ENCODE measurements at places on chromosomes 1 and 21.

DNA sequence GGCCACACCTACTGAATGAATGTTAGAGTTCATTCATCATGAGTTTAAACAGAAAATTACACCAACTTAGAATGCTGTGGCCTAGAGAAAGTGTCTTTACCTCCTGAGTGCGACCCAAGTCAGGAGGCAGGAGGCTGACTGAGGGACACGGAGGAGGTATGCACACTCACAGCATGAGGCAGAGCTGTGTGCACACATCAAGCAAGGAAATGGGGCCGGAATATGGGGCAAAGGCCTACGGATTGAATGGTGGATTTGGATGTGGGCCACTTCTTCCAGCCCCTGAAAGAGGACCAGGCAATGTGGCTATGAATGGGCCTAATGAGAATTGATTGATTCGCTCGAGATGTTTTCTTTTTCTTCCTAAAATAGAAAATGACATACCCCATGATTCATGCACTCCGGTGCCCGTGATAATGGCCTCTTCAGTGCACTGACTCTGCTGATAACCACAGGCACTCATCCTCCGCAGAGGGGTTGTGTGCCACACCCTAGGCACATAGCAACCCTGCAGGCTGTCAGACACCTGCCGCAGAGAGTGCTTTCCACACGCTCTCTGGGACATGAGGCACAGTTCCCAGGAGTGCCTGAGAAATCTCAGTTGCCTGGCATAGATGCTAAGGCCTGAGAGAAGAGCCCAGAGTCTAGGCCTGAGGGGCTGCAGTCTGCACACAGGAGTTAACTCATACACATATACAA, 155.5 kb downstream of the GLUL start:
- DNase-seq: no peak

- DNase-seq: no peak
Measured at GRCh38 chr1:44250068-44250781, 37.0 kb downstream of the DMAP1 start.

GRCh38 chr1:166029196-166029945, 137.4 kb downstream of the FAM78B start:
- DNase-seq: no peak

GRCh38 chr1:228169345-228169744, 3.7 kb downstream of the IBA57 start:
- DNase-seq: no peak

GRCh38 chr1:245765230-245766000, 610.6 kb downstream of the KIF26B start:
- no peak for DNase-seq

- peak; percentile 19 for DNase-seq
Measured at GRCh38 chr1:151534662-151535278, 5.3 kb upstream of the TUFT1 start.

GRCh38 chr1:22527555-22528296, 35.6 kb upstream of the EPHA8 start:
- DNase-seq: no peak

- DNase-seq: no peak
Measured at GRCh38 chr1:174692313-174692712, 244.5 kb downstream of the GPR52 start.

DNA sequence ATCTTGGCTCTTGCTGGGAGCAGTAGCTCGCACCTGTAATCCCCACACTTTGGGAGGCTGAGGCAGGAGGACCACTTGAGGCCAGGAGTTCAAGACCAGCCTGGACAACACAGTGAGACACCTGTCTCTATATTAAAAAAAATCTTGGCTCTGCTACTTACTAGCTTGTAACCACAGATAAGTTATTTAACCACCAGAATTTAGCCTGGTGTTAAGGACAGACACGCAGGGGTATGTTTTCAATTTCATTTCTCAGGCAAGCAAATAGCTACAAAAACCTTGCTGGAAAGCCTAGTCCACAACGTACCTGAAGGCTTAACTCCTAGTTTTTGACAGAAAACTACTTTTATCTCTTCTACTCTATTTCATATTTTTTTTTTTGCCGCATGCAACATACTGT, 24.8 kb upstream of the GFI1 start:
- no peak for DNase-seq

DNA sequence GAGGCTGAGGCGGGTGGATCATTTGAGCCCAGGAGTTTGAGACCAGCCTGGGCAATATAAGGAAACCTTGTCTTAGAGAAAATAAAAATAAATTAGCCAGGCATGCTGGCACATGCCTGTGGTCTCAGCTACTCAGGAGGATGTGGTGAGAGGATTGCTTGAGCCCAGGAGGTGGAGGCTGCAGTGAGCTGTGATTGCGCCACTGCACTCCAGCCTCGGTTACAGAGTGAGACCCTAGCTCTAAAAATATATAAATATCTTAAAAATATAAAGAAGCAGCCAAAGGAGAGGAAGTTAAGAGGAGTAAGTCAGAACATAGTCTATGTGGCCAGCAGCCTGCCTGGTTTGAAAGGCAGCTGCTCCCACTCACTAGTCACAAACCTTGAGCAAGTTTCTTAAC, 4.5 kb upstream of the IL10RB start:
- no peak for DNase-seq

- no peak for DNase-seq
Measured at GRCh38 chr1:90012300-90012699, 17.4 kb downstream of the ZNF326 start.

- no peak for DNase-seq
Measured at GRCh38 chr1:60091195-60091715, 17.7 kb upstream of the C1orf87 start.

DNA sequence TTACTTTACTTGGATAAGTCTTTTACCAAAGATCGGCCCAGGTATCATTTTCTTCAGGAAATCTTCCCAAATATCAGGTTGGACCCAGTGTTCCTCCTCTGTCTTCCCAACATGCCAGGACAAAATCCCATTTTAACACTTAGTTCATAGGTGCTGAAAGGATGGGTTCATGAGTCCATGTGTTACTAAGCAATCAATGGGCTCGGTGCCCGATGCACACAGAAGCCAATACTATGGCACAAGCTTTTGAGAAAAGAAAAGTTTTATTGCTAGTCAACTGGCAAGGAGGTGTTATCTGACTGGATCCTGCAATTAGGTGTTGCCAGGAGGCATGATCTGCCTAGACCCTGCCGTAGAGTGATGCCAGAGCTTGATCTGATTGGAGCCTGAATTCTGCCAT, 133.3 kb upstream of the SLC44A3 start:
- DNase-seq: no peak

DNA sequence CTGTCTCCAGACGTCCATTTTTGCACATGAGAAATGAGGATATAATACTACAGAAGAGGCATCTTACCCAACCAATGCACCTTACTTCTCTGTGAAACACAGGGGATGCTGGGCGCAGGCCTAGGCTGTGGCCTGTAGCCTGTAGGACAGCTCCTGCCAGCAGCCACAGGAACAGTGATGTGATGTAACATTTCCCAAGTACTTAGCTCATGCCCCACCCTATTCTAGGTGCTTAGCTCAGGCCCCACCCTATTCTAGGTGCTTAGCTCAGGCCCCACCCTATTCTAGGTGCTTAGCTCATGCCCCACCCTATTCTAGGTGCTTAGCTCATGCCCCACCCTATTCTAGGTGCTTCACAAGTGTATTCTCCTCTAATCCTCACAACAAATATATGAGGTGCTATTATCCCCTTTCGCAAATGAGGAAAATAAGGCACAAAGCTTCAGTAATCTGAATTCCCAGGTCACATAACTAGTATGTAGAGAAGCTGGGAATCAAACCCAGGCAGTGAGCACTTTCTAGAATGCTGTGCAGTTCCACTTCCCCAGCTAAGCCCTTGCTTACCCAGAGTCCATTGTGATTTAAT, 4.6 kb upstream of the NAXE start:
- DNase-seq: no peak

- peak; percentile 87 for DNase-seq
Measured at GRCh38 chr1:111990878-111991718, 1.6 kb upstream of the KCND3 start.

DNA sequence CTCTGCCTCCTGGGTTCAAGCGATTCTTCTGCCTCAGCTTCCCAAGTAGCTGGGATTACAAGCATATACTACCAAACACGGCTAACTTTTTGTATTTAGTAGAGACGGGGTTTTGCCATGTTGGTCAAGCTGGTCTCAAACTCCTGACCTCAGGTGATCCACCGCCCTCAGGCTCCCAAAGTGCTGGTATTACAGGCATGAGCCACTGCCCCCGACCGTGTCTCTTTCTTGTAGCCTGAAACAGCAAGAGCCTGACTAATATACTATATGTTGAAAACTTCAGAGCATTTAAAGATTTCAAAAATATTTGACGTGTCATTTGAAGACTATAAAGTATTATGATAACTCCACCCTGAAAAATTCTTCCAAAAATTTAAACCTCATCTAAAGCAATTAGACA, 71.7 kb upstream of the ZNF648 start:
- DNase-seq: no peak

- DNase-seq: peak; percentile 18
Measured at GRCh38 chr1:153612755-153613331, at the start of gene S100A16. Gene S100A16 (minus strand): TSS chr1:153613137. CDS start chr1:153608151, 4,986 bp downstream.

GRCh38 chr1:23394684-23395083, 25.0 kb upstream of the ZNF436 start:
- DNase-seq: no peak

DNA sequence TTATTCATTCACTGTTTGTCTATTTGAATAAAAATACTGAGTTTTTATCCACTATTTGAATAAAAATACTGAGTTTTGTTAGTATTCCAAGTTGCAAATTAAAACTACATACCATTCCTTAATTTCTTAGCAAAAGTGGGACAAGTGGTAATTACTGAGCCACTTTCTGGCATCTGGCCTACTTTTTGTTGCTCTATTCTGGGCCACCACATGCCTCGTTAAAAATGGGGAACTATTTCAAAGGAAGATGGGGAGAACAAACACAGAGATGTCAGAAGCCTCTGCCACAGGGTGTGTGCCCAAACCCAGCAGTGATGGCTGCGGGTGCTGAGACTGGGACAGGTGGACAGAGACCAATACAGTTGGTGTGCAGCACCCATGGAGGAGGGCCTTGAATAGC, 14.6 kb downstream of the PIGP start:
- DNase-seq: no peak

GRCh38 chr1:218529646-218530300, 184.6 kb downstream of the TGFB2 start:
- DNase-seq: no peak

DNA sequence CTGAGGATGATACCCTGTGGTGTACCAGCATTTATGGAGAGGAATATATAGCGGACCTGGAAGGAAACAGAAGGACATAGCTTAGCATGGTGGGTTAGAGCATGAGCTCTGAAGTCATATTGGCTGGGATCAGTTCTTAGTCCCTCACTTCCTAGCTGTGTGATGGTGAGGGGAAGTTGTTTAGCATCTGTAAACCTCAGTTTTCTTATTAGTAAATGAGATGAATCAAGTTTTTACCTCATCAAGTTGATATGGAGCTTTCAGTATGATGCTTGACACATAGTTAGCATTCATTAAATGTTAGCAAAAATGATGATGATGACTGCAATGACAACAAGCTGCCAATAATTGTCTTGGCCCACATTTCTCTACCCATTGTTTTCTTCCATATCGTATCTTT, 84.8 kb downstream of the NEK7 start:
- DNase-seq: no peak

DNA sequence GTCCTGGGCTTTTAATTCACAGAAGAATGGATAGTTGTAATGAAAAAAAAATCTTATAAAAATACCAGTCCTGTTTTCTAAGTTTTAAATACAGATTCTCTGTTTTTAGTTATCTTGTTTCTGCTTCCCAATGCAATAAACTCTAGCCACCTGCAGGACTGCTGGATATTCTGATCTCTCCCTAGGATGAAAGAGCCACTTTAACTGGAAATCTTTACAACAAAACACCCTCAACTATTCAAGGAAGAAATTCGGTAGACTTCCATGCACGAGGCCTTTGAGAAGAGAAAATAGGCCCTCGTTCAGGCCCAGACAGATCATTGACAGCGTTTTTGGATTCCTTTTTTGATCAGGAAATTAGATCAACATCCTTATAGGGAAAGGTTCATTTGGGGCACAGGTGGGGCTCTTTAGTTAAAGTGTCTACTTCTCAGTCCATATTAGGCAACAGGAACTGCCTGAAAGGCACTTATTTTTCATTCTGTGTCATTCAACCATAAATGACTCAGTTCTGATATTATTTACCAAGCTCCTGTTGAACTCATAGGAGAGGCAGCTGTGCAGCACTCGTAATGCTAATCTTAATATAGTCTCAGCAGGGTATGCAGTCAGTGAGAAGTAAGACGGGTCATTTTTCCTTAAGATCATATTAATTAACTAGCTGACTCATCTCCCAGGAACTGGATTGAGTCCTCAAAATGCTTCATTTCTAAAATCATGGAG, 71.1 kb upstream of the ERRFI1 start:
- peak; percentile 59 for DNase-seq

DNA sequence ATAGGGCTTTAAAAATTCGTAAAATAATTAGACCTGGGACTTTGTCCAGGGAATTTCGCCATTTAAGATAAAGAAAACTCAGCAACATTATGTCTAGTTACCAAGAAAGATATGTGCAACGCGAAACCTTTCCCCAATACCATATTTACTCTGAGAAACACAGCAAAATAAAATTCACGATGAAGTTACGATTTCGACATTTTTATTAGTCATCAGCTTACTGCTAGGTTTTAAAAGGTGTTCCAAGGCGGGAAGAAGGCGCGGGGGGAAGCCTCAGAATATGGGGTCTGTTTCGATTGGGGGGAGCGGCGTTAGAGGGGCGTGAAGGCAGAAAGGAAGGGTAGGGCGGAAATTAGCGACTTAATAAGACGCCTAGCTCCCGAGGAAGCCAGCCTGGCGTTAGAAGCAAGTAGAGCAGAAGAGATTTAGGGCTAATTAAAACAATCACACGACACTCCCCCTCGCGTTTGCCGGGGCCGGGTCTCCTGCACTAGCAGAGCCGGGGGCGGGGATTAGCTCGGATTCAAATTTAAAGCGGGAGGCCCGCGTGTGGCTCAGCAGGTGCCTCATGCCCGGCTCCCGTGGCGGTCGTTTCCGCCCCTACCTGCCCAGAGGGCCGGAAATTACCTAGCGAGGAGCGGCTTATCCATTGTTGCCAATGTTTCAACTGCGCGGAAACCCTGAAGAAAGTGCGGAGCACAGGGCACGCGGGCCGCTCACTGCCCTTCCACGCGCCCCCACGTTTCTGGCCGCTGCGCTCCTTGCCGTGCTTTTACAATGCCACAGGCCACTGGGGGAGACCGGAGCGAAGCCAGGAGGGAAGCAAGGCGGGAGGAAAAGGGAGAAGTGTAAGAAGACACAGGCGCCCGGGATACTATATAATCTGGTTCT, 795 bp upstream of the POU2F1 start:
- peak; percentile 92 for DNase-seq

- DNase-seq: no peak
Measured at GRCh38 chr1:206893380-206893779, 3.9 kb upstream of the IL24 start.

DNA sequence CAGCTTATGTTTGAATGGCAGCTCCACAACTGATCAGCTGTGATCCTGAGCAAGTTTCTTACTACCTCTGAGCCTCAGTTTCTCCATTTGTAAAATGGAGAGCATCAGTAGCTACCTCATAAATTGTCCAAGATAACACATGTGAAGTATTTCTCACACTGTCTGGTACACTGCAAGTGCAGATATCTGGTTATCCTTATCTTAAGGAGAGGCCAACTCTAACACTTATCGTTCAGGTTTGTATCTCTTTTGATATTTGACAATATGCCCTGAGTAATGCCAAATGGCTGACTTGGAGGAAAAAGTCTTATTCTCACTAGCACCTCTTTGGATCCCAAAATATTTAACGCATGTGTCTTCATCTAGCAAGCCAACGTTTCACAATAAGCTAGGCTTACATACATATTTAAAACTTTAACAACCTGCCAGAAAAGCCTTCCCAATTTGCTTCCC, 2.7 kb downstream of the CSRP1 start:
- no peak for DNase-seq
